Activated CD4-positive, alpha-beta T cell treated with anti-CD3 and anti-CD28 coated beads, Interleukin-2, Interleukin-6, amounts not matched to agents 100 ng/mL and 50 ng/mL, durations not matched to agents 16 hours and 8 hours (primary cell): ENCODE measurements at places on chromosomes 11 and 22.

DNA sequence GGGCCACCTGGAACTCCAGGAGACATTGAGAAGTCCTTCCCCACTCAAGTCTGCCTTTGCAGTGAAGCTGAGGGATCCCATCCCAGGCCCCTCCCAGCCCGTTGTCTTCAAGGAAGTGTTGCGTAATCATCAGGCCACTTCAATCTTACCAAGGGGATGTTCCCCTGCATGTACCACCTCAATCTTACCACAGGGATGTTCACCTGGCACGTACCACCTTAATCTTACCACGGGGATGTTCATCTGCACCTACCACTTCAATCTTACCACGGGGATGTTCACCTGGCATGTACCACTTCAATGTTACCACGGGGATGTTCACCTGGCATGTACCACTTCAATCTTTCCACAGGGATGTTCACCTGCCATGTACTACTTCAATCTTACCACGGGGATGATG is 108.0 kb upstream of the SYN3 start:
- DNase-seq: no peak

DNA sequence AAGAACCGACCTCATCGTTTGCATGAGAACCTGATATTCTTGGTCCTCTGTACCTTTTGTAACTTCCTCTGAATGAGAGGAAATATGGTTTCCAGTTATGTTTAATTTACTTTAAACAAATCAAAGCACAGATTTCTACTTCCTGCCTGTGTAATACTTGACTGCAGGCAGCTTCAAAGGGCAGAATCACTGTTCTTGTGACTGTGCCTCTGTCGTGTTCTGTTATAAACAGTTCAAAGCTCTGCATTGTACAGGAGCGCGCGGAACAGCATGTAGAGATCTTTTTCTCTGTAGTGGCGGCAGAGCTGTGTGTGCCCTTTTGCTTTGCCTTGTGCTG is 73.2 kb upstream of the CLDN5 start:
- peak; percentile 36 for DNase-seq

DNA sequence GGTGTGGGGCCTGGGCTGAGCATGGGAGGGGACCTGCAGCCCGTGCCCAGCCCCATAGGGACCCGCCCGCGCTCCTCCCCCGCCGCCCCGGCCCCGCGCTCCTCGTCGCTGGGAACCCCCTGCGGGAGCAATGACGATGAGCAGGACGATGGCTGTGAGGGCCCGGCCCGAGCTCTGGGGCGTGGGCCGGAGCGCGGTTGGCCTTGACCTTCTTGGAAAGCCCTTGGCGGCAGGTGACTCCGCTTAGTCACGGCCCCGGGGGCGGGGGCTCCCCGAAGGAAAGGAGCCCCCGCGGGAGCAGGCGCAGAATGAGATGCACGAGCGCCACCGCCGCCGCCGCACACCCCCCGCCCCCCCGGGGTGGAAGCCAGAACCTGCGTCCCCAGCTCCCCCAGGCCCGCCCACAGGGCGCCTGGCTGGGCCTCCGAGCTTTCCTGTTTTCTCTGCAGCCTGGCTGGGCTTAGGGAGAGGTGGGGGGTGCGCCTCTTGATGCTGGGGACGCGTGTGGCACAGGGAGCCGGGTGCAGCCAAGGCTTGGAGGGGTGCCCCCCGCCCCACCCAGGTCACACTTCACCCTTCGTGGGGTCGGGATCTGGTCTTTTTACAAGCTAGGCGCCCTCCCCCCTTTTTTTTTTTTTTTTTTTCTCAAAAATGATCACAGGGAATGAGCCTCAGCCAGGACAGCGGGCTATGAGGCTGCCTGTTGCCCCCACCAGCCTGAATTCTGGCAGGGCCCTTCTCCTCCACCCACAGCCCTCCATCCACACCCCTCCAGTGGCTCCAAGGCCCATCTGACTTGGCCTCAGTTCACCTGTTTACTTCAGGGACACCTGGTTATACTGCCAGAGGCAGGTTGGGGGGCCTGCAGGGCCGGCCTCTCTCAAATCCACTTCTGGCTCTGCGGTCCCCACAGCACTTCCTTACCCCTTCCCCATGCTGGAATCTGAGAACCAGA is 17.9 kb downstream of the CRELD2 start:
- peak; percentile 96 for DNase-seq

DNA sequence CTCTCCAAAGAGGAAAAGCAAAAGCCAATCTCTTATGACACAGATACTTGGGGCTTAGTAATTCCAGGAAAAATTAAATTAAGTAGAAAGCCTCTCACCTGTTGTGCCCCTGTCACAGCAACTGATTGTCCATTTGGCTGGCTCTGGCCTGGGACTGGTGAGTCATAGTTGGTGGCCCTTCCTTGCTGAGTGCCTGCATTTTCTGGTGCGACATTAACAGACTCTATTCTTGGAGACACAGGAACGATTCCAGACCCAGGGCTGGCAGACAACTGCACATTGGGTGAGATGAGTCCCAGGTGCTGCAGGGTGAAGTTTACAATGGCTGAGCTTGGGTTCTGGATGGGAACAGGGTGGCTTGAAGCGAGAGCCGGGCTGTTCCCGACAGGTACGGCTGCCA is 15.6 kb downstream of the E2F8 start:
- no peak for DNase-seq

- no peak for DNase-seq
These were observed 8.6 kb downstream of the TBCEL start for GRCh38 chr11:121032546-121032945.

DNA sequence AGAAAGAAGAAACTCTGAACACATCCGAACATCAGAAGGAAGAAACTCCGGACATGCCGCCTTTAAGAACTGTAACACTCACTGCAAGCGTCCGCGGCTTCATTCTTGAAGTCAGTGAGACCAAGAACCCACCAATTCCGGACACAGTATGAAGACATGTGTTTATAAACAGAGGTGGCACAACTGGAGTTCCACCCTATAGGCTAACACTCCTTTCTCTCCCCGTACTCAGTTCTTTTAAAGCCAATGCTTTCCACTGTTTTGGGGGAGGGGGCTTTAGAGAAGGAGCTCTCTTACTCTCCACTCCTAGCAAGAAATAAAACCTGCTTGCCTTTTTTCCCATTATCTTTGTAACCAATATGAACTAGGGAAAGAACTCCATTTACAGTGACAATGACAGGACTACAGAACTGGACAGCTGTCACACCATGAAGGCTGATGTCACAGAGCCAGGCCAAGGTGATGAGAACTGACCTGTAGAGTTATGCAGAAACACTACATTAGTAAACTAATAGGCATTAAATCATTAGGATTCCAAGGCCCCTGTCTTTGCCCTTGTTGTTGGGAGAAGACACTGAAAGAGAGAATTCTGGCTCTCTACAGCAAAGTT is 733 bp downstream of the TRIM5 start:
- DNase-seq: peak; percentile 7

GRCh38 chr22:38034278-38034882 is 22.8 kb upstream of the PICK1 start:
- DNase-seq: no peak

- no peak for DNase-seq
These were observed 45.5 kb downstream of the MS4A2 start for GRCh38 chr11:60133917-60134316.

GRCh38 chr11:86999859-87000753 is 37.6 kb upstream of the TMEM135 start:
- DNase-seq: no peak

DNA sequence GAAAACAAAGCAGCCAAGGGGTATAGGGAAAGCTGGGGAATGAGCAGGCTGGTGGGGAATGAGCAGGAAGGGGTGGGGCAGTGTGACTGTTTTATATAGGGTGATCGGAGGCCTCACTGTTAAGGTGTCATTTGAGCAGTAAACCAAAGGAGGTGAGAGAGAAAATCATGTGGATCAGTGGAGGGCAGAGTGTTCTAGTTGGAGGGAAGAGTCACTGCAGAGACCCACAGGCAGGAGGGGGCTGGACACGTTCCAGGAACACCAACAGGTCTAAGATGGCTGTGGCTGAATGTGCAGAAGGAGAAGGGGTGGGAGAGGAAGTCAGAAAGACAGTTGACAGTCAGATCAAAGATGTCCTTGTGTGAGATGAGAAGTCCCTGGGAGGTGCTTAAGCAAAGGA is 103.8 kb downstream of the ENTHD1 start:
- no peak for DNase-seq

DNA sequence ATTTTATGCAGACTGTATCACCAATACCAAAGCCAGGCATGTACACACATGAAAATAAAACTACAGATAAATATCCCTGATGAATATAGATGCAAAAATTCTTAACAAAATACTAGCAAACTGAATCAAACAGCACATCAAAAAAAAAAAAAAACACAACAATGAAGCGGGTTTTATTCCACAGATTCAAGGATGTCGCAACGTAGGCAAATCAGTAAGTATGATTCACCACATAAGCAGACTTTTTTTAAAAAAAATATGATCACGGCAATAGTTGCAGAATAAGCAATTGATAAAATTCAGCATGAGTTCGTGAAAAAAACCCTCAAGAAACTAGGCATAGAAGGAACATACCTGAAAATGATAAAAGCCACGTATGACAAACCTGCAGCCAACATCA is 21.3 kb downstream of the OR51F1 start:
- no peak for DNase-seq

DNA sequence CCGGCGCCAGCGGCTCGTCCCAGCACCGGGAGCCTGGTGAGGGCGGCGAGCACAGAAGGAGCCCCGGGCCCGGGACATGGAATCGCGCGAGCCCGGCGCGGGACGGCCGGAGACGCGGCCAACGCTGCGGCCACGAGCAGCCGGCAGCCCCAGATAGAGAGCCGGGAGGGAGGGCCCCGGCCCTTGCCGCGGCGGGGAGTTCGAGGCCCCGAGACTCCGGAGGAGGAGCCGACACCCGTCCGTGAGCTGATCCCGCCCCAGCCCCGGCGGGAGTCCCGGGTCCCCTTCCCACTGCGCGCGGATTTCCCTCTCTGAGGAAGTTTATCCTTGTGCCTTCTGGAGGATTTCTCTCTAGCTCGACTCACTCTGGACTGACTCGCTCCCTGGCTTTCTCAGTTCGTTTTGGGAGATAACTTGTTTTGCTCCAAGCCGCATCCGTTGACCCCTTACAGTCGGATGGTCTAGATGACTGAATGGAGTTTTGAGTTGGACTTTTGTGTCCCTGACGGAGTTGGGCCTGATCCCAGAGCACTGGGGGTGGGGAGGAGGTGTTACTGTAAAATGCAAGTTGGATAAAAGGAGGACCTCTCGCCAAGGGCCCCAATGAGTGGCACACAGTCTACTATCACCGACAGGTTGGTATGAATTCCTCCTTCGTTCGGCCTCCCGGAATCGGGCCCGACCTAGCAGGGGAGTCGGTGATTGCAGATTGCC is 585 bp downstream of the ARHGEF12 start:
- peak; percentile 44 for DNase-seq

- no peak for DNase-seq
These were observed 37.2 kb downstream of the SLC35F2 start for GRCh38 chr11:107821199-107821927.

GRCh38 chr11:120337355-120338106 is 1.3 kb downstream of the ARHGEF12 start:
- no peak for DNase-seq

DNA sequence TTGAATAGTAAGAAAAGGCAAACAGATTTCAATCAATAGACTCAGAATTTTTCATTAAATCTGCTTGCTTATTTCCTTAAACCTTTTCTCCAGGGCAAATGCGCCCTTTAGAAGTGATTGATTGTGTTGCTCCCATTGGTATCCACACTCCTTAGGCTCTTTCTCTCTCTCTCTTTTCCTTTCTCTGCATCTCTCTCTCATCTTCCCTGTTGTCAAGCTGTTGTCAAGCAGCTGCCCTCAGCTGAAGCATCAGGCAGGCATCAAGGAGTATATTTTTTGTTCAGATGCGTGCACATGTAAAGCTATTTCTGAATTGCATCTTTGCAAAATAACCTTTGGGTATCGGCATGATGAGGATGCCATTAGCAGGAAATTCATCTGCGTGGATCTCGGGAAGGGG is 107.2 kb upstream of the PLET1 start:
- no peak for DNase-seq

DNA sequence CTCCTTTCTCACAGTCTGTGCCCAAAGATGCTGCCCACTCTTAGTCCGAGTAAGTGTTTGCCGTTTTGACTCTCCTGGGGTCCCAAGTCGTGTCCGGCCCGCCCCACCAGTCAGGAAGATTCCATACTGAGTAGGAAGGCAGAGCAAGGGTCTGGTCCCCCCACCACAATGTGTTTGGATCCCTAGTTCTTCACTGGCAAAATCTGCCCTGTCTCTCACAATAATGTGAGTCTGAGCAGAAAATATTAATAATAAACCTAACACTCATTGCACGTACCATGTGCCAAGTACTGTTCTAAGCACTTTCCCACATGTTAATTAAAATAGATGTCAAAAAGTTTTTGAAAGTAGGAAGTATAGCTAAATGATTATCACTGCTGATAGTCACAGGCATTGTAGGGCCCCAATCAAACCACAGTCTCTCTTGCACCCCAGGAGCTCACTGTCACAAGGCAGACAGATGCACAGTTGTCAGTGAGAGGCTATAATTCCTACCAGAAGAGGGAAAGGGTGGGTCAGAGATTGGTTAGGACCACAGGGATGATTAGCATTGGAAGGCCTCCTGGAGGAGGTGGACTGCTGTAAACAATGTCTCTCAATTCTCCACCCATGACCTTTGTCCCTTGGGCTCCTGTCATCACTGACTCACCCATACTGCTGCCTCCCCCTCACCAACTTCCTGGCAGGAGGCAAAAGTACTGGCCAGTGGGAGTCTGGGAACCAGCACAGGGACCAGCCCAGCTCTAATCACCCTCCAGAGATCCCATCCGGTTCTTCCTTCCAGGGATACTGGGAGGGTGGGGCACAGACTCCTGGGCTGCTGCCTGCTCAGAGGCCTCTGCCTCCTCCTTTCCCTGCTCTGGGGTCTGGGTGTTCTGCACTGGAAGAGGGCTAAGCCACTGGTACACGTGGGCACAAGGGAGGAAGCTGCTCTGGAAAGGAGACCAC is 1.0 kb upstream of the POLD4 start:
- no peak for DNase-seq

DNA sequence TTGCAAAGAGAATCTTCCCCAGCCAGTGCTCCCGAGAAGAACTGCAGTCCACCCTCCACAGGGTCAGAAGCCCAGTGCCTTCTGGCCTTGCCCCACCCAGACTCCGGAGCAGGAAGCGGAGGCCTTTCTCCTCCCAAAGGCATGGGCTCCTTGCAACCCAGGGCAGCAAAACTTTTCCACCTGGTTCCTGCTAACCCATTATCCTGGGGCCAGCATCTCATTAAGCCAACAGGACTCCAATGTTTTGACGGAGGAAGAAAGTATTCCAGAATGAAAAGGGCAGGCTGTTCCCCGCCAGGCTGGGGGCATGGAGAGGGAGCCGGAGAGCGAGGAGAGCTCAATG is 88.1 kb downstream of the RTL6 start:
- DNase-seq: no peak

DNA sequence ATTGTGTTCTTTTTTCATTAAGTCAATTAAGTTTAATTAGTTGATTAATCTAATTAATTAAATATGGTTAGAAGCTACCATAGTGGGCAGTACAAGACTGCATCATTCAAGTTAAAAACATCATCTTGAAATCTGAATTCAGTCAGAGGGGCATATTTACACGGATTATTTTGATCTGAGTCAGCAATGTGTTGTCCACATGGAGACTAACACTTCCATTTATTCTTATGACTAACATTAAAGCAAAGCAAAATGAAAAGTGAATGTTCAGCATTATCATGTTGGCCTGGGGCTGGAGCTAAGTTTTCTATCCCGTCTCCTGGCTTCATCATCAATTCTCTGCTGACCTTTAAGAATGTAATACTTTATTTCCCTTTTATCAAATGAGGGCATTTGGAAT is 17.3 kb downstream of the FLI1 start:
- DNase-seq: no peak

GRCh38 chr11:68974421-68975194 is 6.2 kb downstream of the MRGPRD start:
- DNase-seq: peak; percentile 50

GRCh38 chr11:26823963-26824362 is 102.1 kb upstream of the SLC5A12 start:
- no peak for DNase-seq
